ENCODE measurements at places on chromosomes 2 and 18.

DNA sequence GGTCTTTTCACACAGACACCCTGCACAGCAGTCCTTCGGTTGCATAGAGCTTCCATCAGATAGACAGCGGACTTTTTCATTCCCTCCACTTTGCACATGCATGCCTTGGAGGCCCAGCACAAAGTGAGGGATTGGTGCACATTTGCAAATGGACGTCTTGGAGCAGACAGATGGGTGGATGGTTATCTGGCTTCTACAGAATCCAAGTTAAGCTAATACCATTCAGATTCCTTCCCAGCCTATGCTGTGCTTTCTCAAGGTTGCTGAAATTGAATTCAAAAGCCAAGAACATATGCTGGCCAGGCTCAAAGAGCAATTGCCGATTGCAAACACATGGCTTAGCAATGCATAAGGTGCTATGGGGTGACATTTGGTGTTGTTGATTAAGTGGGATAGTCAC, 186.4 kb downstream of the VAPA start:
- no peak for DNase-seq

DNA sequence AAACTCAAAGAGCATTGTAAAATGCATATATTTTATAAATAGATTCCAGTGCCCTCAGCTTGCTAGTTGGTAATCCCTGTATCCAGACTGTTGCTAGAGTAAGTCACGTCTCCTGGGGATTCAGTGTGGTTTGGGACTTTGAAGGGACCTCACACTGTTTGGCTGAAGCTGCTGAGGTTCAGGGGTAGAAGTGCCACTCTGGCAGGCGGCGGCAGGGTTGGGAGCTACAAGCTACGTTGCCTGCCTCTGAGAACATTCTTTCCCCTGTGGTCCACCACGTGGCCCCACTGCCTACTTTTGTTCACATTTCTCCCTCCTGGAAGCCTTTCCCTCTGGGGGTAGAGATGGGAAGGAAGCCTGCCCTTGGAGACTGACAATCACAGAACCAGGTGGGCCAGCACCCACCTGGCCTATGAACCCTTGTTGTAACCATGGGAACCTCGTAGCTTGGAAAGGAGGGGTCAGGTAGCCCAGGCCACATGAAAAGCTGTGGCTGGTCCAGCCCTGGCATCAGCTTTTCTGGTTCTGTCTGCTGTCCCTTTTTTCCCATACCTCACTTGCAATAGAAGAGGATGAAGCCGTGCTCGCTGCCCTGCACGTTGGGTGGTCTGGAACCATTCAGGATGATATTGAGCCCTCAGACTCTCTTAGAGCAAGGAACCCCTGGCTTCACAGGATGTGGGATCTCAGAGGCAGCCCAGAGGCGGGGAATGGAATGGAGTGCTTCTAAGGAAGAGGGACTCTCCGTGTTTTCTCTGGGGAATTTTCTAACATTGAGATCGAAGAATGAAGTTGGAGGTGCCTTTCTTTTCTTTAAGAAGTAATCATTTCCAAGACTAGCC, 2.9 kb downstream of the RNF144A start:
- no peak for DNase-seq

- no peak for DNase-seq
Observed at GRCh38 chr2:119735565-119735964, 24.2 kb upstream of the PTPN4 start.

GRCh38 chr2:54052825-54053718, 62.3 kb upstream of the ACYP2 start:
- peak; percentile 19 for DNase-seq

DNA sequence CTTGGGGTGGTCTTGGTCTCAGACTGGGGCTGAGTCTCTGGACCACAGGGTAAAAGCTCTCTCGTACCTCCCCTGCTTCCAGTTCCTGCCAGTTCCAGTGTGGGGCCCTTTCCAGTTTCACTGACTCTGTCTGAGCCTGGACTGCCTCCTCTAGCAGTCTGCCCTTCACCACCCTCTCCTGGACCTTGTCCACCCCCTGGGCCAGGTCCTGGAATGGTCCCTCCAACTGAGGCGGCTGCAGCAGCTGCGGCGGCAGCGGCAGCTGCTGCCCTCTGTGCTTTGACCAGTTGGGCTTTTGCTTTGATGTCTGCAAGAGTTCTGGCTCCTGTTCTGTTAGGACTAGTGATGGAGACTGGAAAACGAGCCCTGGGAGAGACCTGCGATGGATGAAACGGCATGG, 70.7 kb upstream of the DTNB start:
- DNase-seq = no peak

DNA sequence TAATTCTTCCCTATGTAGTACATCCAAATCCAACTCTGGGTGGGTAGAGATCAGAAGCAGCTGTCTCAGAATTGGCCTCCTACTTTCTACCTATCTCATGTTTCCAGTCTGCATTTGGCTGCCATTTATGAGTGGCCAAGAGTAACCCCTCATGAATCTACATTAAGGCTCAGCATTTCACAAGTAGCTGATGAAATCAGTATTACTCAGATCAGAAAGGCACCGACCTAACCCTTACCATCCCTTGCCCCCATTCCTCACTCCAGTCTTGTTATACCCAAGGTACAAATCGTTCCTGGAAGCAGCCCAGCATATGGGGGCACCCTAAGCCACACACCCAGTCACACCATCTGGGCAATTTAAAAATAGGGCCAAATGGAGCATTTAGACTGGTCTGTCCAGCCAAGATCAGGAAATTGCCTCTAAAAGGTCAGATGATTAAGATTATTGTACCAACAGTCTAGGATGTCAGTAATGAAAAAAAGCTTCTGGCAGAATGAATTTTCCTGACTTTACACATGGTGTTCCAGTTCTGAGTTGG, 37.1 kb downstream of the CD28 start:
- DNase-seq = no peak

- no peak for DNase-seq
Observed at GRCh38 chr18:21865043-21865442, 124.5 kb downstream of the MIB1 start.

- DNase-seq = no peak
Observed at GRCh38 chr2:127065940-127066318, 41.0 kb downstream of the BIN1 start.

- DNase-seq = no peak
Observed at GRCh38 chr2:59073286-59073685, 832.2 kb upstream of the FANCL start.

- no peak for DNase-seq
Observed at GRCh38 chr18:6724331-6724730, 5.2 kb upstream of the ARHGAP28 start.

DNA sequence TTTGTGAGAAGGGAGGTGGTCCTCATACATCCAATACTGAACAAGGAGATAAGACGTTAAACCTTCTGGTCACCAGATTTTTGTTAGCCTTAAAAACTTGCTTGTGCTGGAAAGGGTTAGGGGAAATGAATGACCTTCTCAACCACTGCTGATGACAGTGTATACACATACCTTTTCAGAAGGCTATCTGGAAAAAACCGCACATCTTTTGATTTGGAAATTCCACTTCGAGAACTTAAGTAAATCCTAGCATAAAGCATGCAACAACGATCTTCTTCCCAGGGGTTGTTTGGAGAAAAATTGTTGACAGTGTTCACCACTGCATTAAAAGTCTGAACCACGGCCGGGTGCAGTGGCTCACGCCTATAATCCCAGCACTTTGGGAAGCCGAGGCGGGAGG, 7.6 kb downstream of the YWHAQ start:
- DNase-seq = no peak

DNA sequence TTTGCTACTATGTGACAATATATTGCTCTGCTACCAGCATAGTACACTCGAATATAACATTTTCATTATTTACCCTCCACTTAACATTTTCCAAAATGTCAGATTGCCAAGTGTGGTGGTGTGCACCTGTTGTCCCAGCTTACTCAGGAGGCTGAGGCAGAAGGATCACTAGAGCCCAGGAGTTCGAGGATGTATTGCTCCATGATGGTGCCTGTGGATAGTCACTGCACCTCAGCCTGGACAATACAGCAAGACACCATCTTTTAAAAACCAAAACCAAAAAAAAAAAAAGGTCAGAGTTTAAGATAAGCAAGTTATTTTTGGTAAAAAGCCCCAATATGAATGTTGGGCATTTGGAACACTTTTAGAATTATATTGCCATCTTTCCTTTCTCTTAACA, 75.2 kb upstream of the EPB41L5 start:
- DNase-seq = no peak

DNA sequence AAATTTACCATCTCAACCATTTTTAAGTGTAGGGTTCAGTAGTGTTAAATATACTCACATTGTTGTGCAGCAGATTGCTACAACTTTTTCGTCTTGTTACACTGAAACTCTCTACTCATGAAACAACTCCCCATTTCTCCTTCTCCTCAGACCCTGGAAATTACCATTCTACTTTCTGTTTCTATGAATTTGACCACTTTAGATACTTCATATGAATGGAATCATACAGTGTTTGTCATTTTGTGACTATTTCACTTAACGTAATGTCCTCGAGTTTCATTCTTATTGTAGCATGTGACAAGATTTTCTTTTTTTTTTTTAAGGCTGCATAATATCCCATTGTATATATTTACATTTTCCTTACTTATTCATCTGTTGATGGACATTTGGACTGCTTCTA, 203.8 kb downstream of the PLCL1 start:
- no peak for DNase-seq

DNA sequence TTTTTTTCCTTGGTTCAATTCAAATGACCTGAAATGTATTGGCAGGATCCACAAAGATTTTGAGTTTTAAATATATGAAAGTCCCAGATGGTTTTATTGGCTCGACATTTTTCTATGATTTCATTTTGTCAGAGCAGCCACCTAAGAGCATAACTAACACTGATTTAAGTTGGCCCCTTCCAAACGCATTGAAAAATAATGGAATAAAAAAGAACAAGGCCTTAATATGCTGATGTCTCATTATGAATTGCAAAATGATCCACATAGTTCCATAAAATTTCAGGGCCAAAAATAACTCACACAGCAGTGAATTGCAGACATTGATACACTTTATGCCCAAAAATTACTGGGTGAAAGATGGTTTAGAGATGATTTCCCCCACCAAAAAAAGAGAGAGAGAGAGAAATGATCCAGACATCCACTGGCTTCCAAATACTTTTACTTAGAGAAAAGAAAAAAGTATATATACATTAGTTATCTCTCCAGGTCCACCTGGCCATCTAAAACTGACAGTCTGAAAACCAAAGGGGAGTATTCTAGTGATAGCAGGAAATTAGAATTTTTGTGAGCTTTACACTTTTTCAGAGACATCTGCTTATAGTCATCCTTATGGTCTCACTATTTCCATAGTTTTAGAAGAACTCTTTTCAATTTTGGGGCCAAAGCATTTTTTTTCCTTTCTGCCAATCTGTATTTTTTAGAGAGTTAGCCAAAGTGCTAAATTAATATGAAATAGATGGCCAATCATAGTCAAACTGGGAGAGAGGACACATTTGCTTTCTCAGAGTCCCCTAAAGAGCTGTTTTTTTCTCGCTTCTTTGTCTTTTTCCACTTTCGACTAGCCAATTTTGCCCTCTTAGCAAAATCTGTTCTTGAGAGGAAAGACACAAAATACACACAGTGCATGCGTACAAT, 213.5 kb upstream of the RND3 start:
- DNase-seq = no peak

DNA sequence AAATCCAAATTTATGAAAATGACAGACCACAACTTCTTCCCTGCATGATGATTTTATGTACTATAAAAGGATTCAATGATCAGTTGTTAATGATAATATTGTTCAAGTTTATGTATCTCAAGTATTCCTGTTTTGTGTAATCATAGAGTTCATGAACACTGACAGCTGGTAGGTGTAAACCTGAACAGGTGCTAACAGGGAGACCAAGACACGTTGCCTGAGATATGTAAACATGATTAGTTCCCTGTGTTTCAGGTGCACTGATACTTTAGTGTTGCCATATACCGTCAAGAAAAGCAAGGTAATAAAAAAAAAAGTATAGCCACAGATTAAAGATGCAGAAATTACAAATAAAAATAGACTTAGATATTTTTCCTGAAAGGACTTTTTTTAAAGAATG, 131.8 kb downstream of the BAZ2B start:
- DNase-seq = no peak

DNA sequence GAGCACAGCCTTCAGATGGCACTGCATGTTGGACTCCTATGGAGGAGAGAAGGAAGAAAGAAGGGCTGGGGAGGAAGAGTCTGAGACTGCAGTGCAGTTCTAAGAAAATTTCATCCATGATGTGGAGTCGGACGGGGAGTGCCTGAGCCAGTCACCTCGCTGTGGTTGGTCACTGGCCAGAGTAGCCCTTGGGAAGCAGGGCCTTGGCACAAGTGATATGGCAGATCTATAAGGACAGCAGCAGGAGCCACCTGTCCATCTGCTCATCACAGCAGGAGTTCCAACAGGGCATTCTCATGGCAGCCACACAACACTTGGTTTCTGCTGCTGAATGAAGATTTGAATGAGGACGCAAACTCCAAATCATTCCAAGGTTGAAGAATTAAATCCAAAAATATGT, 314.8 kb downstream of the CYP26B1 start:
- DNase-seq = no peak
